Panc1 (cell line): ENCODE measurements at places on chromosomes 11 and 22. TPM values are rescaled to one million over a fixed set of nuclear protein-coding genes. Genes with fewer than 3 reads are reported as not detected.

GRCh38 chr11:65606876-65607613 lies 7.0 kb downstream of the MAP3K11 start:
- no peak for DNase-seq

GRCh38 chr11:54558919-54559318 lies 44.9 kb downstream of the OR4C46 start:
- no peak for DNase-seq

- no peak for DNase-seq
These were observed 940.0 kb downstream of the BRD1 start for GRCh38 chr22:48887394-48888332.

DNA sequence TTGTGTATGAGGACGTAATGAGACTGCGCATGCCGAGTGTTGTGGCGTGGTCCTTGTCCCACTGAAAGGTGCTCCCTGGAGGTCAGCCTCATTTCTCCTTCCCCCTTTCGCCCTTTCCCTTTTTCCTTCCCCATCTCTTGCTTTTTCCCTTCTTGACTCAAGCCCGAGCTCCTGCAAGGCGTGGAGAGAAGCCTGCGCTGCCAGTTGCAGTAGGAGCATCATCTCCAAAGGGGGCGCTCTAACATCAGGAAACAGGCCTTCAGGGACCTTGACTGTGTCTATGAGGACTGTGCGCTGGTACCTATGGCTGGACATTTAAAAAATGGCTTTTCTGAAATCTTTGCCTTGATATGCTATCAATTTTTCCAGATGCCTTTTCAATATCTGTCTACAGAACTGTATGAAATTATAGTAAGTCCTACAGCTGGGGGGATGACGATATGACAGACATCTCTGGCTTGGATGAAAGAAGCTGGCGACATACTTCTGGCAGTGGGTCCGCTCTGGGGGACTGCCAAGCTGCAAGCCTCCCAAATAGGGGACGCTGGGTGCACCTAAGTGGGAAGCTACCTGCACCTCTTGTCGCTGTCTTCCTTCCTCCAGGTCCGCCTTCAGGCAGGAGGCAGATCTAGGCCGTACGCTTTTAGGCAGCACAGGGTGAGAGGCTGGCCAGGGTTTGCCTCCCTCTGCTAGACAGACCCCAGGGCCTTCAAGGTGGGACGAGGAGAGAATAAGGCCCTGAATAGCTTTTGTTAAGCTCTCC lies 96.5 kb downstream of the NXPE2 start:
- no peak for DNase-seq

The KRTAP5-4 gene
- not detected for total RNA-seq

DNA sequence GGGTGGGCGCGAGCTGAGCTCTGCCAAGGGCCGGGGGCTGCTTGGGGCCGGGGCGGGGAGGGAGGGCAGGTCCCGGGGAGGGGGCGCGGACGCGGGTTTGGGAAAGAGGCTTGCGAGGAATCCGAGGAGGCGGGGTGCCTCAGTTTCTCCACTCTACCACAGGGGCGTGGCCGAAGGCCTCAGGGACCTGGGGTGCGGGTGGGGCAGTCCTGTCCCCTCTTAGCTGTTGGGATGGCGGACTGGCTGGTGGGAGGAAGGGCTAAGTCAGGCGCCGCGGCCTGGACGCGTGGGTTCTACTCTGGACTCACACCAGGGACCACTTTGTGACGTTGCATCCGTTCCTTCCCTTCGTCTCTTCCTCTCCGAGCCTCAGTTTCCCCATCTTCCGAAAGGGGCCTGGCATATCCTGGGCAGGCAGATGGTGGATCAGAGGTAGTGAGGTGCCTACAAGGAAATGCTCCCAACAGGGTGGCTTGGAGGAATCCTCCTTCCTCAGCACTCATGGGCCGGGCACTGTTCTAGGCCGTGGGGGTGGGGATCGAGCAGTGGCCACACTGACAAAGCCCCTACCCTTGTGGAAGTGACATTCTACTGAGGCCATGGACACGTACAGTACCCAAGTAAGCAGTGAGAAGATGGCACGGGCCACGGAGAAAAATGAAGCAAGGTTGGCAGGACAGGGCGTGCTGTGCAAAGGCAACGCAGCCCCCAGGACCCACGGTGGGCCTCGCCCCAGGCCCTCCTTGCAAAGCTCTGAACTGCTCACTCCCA lies 13.2 kb downstream of the IGLL1 start:
- DNase-seq = no peak

- DNase-seq = no peak
These were observed 9.4 kb downstream of the PLAAT2 start for GRCh38 chr11:63553759-63554158.

GRCh38 chr11:6030708-6031405 lies at the start of gene OR56A1:
Gene OR56A1 (minus strand): TSS chr11:6030758. CDS start chr11:6027692, 3,066 bp downstream.
- no peak for DNase-seq

The PATE4 gene
- not detected for total RNA-seq
